ENCODE measurements at places on chromosomes 7 and 10. TPM values are rescaled to one million over a fixed set of nuclear protein-coding genes. Genes with fewer than 3 reads are reported as not detected.

The PRR15 gene
- not detected for total RNA-seq

The NEURL1 gene
- total RNA-seq, result 1.6 TPM

GRCh38 chr10:14843327-14843988 is 5.4 kb downstream of the HSPA14 start:
- no peaks in the 10 kb centered on the region for H3K27me3 ChIP-seq
- H3K36me3 ChIP-seq, result peaks cover 18% of the 10 kb centered on the region
- peaks cover 19% of the 10 kb centered on the region for H3K4me1 ChIP-seq
- H3K4me3 ChIP-seq, result no peak overlapping the region

DNA sequence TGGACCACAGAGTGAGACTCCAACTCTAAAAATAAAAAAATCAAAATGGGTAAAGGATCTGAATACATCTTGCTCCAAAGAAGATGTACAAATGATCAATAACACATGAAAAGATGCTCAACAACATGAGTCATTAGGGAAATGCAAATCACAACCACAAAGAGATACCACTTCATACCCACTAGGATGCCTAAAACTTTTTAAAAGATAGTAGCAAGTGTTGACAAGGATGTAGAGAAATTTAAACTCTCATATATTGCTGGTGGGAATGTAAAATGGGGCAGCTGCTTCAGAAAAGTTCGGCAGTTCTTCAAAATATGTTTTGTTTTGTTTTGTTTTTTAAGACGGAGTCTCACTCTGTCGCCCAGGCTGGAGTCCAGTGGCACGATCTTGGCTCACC is 45.7 kb upstream of the GTF2IRD1 start:
- H3K27me3 ChIP-seq, result peaks cover 5% of the 10 kb centered on the region
- H3K4me3 ChIP-seq, result no peak overlapping the region
- DNase-seq, result no peak
- H3K36me3 ChIP-seq, result no peaks in the 10 kb centered on the region
- H3K27ac ChIP-seq, result no peak overlapping the region
- H3K4me1 ChIP-seq, result peaks cover 3% of the 10 kb centered on the region

DNA sequence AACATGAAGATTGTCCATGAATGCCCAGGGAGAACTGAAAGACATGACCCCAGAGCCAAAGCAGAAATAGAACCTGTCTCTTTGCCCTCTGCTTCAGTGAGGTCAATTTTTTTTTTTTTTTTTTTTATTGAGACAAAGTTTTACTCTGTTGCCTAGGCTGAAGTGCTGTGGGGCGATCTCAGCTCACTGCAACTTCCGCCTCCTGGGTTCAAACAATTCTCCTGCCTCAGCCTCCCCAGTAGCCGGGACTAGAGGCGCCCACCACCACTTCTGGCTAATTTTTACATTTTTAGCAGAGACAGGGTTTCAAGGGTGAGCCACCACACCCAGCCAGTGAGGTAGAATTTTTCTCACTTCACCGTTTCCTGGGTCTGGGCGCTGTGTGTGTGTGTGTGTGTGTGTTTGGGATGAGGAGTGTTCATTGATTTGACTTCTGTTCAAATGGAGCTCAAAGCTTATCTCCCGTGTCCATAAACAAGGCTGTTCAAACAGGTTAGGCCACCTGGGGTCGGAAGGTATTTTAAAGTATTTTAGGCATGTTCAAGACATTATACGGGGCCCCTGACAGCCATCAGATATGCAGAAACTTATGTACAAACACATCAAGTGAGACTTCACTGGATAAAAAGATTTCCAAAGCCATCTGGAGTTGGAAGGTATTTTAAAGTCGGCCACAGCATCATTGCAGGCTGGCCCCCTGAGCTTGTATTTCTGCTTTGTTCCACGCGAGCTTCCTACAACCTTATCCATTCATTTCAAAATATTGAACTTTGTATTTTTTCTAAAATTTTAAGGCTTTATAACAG is 93.8 kb downstream of the MAP3K8 start:
- no peaks in the 10 kb centered on the region for H3K27me3 ChIP-seq
- peak overlapping the region; percentile 34 for H3K4me3 ChIP-seq
- DNase-seq, result peak; percentile 49

DNA sequence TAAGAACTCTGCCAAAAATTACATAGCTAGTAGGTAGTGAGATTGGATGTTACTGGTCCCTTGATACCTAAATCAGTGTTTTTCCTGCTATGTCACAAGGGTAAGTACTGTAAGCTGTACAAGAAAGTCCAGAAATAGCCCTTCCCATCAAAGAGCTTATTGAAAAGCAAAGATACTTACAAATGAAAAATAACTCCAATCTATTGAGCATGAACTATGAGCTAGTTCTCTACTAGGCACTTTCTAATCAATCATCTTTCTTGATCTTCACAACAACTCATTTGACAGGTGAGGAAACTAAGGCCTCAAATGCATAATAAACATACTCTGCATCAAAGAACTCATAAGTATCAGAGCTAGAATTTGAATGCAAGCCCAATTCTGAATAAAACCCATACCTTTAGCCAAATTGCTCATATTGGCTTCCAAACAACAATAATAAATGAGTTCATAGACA is 249.8 kb upstream of the TCF7L2 start:
- DNase-seq, result no peak
- H3K4me1 ChIP-seq, result peaks cover 2% of the 10 kb centered on the region
- no peak overlapping the region for H3K27ac ChIP-seq
- H3K36me3 ChIP-seq, result peaks cover 5% of the 10 kb centered on the region
- H3K27me3 ChIP-seq, result no peaks in the 10 kb centered on the region
- no peak overlapping the region for H3K4me3 ChIP-seq

GRCh38 chr10:122435212-122435827 is 19.1 kb upstream of the ARMS2 start:
- H3K27ac ChIP-seq, result no peak overlapping the region
- no peaks in the 10 kb centered on the region for H3K27me3 ChIP-seq

DNA sequence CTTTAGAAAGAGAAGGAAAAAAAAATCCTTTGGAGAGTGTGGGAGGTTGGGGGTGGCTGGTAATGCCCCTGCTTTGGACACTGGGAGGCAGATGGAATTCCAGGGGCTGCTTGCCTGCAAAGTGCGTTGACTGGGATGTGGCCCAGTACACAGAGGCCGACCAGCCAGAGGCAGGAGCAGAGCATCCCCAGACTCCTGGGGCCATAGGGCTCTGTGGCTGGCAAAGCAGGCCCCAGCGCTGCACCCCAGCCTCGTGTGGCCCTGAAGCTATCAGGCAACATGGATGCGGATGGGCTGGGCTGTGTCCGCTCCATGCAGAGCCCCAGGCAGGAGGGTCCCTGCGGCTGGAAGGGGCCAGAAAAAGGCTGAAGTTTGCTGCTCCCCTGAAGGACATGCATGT is 361.6 kb upstream of the FZD8 start:
- no peak overlapping the region for H3K27ac ChIP-seq
- H3K36me3 ChIP-seq, result no peaks in the 10 kb centered on the region
- H3K27me3 ChIP-seq, result no peaks in the 10 kb centered on the region
- H3K4me3 ChIP-seq, result no peak overlapping the region
- no peaks in the 10 kb centered on the region for H3K4me1 ChIP-seq
